ENCODE measurements at places on chromosomes 16 and 17.

GRCh38 chr17:38425744-38426143, 2.5 kb upstream of the ARHGAP23 start:
- no peak for DNase-seq

GRCh38 chr17:48143629-48144028, 36.1 kb downstream of the SNX11 start:
- DNase-seq: no peak

DNA sequence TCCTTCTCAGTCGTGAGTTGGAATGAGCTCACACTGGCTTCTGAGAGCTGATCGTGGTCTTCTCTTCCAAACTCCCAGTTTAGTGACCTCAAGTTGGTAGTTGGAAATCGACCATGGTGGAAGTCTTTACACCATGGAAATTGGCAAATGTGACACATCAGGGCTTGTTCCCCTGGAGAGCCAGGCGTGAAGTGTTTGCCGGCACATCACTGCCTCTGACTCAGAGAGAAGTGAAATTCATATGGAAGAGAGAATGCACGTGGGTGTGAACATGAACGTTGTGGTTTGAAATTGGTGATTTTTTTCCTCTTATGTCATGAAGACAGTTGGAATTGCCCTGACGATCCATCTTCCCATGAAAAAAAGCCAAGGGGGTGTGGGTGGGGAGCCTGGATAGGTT, 47.4 kb downstream of the AXIN2 start:
- DNase-seq: no peak

GRCh38 chr17:27247071-27247957, 46.6 kb upstream of the WSB1 start:
- DNase-seq: no peak

- no peak for DNase-seq
Measured at GRCh38 chr17:80633207-80633606, 88.6 kb downstream of the RPTOR start.

- no peak for DNase-seq
Measured at GRCh38 chr17:82862737-82863382, 23.0 kb upstream of the ZNF750 start.

DNA sequence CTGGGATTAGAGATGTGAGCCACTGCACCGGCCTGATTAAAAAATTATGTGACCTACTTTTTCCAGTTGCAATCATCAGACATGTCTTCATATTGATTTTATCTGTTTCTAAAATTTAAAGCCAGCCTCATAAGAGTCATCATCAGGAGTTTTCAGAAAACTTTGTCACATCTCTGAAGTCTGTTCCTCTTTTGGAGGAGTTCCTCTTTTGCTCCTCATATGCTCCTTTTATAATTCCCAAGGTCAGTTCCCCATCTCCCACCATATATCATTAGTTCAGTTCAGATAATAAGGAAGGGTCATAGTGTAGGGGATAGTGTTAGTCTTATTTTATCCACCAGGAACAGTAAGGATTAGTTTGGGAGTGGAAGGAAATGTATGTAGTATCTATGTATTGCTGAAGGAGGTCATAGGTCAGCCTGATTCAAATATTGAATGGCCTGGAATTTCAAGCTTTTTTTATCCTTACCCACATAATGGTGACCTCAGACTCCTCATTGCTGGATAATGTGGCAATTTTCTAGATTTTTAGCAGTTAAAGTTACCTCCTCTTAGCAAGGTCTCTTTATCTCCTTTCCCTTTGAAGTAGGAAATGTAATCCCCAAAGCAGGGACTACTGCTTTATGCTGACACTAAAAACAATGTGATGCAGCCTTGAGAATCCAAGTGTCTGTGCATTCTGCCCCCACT, 13.8 kb upstream of the DUSP14 start:
- DNase-seq: no peak

- no peak for DNase-seq
Measured at GRCh38 chr17:43915559-43915958, 8.2 kb upstream of the MPP2 start.

GRCh38 chr16:30349675-30350074, 5.4 kb downstream of the CD2BP2 start:
- DNase-seq: no peak

DNA sequence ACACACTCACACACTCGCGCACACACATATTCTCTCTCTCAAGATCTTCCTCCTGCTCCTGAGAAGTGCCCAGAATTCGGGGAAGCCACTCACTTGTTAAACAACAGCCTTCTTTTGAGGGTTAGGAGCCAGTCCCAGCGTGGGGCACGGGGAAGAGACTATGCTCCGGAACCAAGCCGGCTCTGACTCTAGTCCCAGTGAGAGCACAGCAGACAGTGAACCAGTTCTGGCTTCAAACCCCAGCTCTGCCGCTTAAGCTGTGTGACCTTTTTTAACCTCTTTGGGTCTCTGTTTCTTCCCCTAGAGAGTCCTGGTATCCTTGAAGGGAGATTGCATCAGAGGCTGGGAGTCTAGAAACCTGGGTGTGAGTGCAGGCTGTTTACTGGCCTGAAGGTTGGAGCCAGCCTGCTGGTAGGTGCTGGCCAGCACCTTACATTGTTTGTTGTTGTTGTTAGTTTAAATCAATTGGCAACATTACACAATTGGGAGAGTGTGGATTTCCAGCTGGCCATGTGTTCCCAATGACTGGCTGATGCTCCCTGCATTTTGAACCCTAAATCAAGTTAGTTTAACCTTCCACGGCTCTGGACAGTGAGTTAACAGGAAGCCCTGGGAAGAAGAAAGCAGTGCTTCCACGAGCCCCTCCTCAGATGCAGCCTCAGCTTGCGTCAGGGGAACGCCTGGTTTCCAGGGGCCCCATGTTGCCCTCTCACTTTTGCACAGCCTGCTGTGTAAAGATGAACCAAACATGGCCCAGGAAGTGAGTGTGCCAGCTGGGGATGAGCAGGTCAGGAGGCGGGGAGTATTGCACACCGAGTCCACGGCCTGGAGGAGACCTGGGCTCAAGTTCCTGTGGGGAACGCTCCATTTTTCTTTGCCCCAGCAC, 71.5 kb downstream of the GAS7 start:
- DNase-seq: no peak

GRCh38 chr17:41387670-41388069, 5.6 kb upstream of the KRT34 start:
- no peak for DNase-seq

Data from cortex of kidney (tissue), 1 donor.